GM23338 (cell line): ENCODE measurements at places on chromosomes 7 and 10. TPM values are rescaled to one million over a fixed set of nuclear protein-coding genes. Genes with fewer than 3 reads are reported as not detected.

DNA sequence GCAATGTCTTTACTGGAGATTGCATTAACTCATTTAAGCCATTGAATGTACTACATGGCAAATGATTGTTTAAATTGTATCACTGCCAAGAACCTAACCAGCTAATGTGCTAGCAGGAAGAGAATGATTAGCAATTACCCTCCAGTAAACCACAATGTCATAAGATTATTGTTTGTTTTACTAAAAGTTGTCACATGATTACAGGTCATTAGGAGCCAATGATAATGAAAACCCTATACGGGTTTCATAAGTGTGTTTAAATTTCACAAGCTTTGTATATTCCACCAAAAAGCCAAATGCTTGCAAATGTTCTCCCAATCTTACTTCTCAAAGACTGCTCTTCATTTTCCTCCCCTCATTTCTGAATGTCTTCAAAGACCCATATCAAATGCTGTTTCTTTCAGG is 76.5 kb upstream of the PPP1R3C start:
- no peak for DNase-seq

GRCh38 chr10:114316744-114317143 is 77.7 kb downstream of the VWA2 start:
- DNase-seq: no peak

The DPYSL4 gene
- total RNA-seq: 23.9 and 24.6 TPM in 2 replicates

DNA sequence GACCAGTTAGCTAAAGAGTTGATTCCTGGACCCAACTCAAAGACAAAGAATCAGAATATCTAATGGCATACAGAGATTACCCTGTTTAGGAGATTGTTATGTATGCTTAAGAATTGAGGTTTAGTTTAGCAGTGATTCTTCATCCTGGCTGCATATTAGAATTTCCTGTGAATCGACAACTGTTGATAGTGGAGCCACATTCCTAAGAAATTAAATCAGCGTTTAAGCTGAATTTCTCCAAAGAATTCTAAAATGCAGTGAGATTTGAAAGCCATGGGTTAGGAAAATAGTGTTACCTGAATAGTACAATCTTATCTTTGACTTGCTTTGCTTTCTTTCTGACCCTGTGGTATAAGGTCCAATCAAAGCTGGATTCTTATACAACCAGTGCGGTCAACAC is 16.4 kb upstream of the FERD3L start:
- DNase-seq: no peak

DNA sequence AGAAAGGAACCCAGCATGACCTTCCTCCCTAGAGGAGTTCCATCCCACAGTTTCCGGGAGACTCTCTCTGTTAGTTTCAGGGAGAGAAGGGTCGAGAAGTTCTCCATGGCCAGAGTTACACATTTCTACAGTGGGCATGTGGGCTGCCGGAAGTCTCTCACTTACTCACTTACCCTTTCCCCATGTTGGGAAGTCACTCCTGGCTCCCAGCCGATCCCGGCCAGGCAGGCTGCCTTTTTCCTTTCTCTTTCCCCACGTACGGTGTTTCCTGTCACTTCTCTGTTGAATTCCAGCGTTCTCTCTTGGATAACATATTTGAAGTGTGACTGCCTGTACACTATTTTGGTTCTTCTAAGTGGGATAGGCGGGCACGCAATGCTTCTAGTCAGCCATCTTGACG is 3.5 kb downstream of the TEX36 start:
- no peak for DNase-seq

GRCh38 chr7:135602304-135602703 is 44.6 kb downstream of the NUP205 start:
- no peak for DNase-seq

GRCh38 chr7:148402159-148402558 is 188.4 kb upstream of the C7orf33 start:
- DNase-seq: no peak

DNA sequence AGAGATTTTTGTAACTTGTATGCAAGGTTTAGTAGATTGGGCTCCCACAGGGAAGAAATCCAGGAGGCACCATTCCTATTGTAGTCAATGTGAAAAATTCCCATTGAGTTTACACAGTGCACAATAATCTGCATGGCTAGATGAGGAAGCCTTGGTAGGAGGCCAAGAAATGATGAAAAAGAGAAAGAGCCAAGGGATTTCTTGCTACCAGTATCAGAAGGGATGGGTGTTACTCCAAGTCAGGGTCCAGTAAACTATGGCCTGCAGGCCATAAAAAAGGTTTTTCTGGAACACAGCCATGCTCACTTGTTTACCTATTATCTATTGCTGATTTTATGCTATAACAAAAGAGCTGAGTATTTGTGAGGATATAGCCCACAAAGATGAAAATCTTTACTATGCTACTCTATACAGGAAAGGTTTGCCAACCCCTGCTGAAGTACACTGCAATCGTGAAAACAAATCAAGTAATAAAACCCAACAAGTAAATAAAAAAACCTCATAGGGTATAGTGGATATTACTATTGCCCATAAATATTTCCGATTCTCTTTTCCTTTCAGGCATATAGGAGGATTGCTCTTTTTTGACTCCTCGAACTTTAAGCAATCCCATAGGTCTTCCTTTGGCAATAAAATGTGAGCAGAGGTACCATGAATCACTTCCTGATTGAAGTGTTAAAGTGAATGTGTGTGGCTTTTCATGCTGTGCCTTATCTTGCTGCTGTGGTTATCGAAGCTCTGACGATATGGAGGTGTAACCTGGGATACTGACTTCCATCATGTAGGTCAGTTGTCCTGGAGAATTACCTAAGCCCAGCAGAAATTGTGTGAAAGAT is 256.3 kb upstream of the MAGI2 start:
- no peak for DNase-seq

The GHRHR gene
- not detected in 2 replicates for total RNA-seq

DNA sequence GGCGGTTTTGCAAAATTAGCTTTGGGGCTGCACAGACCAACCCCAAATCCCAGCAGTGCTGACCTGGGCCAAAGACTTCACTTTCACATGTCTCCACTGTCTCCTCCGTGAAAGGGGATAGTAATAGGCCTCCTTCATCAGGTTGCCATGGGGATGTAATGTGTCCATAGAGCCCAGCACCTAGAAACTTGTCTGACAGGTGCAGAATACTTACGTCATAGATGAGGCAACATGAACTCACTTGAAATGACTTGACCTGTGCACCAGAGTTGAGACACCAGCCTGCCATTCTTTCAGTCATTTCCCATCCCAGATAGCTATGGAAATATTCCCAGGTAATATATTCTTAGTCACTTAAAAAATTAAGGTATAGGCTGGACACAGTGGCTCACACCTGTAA is 94.2 kb downstream of the INSYN2A start:
- DNase-seq: no peak

The TUBAL3 gene
- total RNA-seq: not detected in 2 replicates

- DNase-seq: no peak
These were observed 92.2 kb downstream of the AVL9 start for GRCh38 chr7:32587411-32587948.

The SLC13A1 gene
- total RNA-seq: not detected in 2 replicates

GRCh38 chr10:73841061-73841421 is 29.6 kb upstream of the NDST2 start:
- no peak for DNase-seq

- no peak for DNase-seq
These were observed 1382.6 kb downstream of the GATA3 start for GRCh38 chr10:9437131-9437530.

GRCh38 chr7:47400741-47401206 is 181.1 kb downstream of the TNS3 start:
- peak; percentile 12 for DNase-seq

- DNase-seq: no peak
These were observed 757.2 kb upstream of the PHF14 start for GRCh38 chr7:10216462-10216861.

GRCh38 chr7:111212857-111213523 is 122.1 kb downstream of the LRRN3 start:
- DNase-seq: no peak

The ANXA11 gene
- 38.9 and 42.3 TPM in 2 replicates for total RNA-seq

The MKLN1 gene
- 31.5 and 46.5 TPM in 2 replicates for total RNA-seq

- no peak for DNase-seq
These were observed 30.2 kb downstream of the DOCK1 start for GRCh38 chr10:126935263-126935946.

- DNase-seq: peak; percentile 67
These were observed 91.8 kb downstream of the PTPRN2 start for GRCh38 chr7:158495786-158496185.

DNA sequence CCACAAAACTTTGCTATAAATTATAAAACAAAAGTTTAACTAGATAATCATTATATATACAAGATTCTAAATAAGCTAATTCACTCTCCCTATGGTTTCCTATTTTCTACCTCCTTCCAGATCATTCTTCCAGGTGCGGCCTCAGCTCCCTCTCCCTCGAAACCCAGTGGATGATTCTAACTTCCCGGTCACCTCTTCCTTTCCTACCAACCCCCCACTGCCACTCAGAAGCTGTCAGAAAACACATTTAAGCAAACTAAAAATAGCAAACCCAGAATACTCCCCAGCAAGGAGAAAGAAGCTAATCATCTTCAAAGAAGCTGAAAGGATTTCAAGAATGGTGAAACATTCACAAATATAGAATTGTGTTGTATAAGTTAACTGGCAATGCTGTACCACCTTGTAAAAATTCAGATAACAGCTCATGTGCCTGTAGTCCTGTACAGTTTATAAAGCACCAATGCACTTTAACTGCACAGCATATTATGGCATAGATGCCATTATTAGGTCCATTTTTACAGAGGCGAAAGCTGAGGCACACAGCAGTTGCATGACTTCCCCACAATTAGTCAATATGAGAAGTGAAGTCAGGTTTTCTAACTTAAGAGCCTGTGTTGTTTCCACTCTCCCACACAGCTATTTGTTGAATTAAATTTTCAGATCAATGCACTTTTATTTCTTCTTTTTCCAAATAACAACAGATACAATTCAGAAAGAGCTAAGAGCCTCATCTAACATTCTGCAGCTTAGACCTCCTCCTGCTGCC is 13.7 kb upstream of the DNTT start:
- no peak for DNase-seq

The FBXO24 gene
- 0.70 and 2.4 TPM in 2 replicates for total RNA-seq

The VWA2 gene
- 2.0 and 3.7 TPM in 2 replicates for total RNA-seq

The PPP1R3C gene
- 1.6 and 1.8 TPM in 2 replicates for total RNA-seq

DNA sequence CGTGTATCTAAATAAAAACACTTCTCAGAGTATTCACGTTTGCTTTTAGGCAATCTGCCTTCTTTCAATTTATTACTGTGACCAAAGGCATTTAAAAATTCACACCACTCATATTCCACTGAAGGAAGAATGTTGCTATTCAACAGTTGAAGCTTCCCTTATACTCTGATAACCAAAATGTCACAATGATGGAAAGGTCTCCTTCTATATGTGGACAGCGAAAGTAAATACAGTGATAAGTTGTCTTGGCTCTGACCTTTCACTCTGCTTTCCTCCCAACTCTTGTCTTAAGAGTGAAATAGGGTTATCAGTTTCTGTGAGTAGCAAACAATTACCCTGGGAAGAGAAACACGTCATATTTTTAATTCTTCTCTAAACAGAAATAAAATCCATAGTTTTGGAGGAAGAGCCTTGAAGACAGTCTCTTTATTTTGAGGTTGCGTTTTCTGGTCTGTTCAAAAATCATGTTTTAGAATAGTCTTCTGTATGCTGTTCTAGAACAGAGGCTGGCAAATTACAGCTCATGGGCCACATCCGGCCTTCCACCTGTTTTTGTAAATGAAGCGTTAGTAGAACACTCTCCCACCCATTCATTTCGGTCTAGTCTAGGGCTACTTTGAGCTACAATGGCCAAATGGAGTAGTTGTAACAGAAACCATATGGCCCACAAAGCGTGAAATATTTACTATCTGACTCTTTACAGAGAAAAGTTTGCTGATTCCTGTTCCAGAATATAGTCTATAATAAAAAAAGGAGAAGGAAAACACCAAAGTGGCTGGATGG is 41.3 kb downstream of the ETV1 start:
- no peak for DNase-seq

- no peak for DNase-seq
These were observed 48.4 kb downstream of the GATA3 start for GRCh38 chr10:8102708-8103401.

The MOGAT3 gene
- total RNA-seq: 0.85 TPM in 1 of 2 replicates, not detected in the other

DNA sequence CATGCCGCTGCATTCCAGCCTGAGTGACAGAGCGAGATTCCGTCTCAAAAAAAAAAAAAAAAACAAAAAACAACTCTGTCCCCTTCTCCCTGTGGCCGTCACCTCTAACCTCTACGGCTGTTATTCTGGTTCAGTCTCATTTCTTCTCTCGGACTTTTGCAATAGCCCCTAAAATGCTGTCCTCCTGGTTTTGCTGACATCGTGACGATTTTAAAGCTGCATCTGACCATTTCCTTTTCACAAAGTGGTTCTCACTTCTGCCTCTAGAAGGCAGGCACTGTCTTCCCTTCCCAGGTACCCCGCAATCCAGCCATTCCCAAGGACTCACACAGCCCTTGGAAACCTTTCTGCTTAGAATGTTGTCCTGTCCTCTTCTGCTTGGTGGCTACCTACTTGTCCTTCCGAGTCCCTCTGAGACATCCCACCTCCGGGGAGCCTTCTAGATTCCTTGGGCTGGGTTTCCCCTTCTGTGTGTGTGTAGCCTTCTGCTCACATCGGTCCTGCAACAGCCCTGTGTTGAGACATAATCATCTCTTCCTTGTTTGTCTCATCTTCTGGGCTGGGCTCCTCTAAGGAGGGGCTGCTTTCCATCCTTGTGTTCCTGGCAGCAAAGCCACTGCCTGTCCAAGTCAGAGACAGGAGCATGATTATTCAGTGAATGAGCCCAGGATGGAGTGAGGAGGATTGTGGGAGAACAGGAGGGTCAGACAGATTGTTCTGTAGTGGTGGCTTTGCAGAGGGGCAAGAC is 83.1 kb downstream of the GRK5 start:
- DNase-seq: peak; percentile 35

GRCh38 chr10:33719005-33719703 is 384.7 kb upstream of the NRP1 start:
- DNase-seq: no peak

- no peak for DNase-seq
These were observed 165.5 kb upstream of the CHRM2 start for GRCh38 chr7:136702913-136703312.

The UCN3 gene
- total RNA-seq: not detected in 2 replicates

DNA sequence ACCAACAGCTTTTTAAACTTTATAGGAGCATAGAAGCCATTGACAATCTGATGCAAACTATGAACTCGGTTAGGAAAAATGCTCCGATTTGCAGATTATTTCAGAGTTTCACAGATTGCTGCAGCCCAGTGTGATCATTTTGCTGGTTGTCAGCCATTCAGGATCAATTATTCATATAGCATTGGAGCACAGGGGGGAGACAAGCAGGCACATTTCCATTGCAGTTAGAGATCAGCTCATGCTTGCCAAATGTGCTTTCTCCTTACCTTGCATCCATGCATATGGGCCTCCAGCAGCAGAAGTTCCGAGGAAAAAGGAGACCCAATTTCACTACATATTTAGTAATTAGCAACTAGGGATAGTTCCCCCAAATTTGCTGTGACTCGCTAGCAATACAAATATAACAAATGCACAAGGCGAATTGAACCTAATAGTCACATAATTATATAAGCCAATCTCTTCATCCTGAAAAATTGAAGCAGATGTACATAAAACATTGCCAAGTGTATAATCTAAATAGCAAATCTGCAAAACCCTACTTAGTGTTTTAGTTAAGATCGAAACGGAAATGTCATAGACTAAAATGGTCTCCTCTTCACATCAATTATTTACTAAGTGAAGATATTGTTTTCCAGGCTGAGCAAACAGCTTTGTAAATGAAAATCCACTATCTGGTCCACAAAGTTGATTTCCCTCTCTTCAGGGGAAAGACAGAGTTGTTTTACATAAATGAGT is 49.5 kb upstream of the RSU1 start:
- DNase-seq: no peak

GRCh38 chr10:43322331-43322730 is 49.1 kb upstream of the FXYD4 start:
- peak; percentile 40 for DNase-seq
